NCI-H1417 treated with DMSO at 0.1 percent for 48 hours (cell line): ENCODE measurements at places on chromosomes 1 and 21.
A peak's percentile ranks its signal among the peaks of the same experiment; 100 is the strongest.

- DNase-seq: no peak
These were observed 27.9 kb downstream of the CHD5 start for GRCh38 chr1:6152181-6152580.

DNA sequence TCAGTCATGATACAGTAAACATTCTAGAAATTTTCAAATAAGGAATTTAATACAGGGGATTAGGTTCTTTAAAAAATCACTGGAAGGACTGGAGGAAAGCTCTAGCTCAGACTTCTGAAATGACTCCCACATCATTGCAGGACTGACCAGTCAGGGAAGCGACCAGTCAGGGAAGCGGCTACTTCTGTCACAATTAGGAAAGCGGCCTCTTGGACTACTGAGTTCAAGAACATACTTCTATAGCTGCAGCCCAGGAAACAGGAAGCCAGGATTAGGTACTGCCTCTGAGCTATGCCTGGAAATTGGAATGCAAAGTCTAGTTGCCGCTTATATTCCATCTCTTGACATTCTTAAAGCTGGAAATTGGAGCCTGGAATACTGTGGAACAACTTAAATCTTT is 45.5 kb downstream of the USP25 start:
- no peak for DNase-seq

GRCh38 chr1:173009597-173009996 is 41.1 kb downstream of the TNFSF18 start:
- no peak for DNase-seq

DNA sequence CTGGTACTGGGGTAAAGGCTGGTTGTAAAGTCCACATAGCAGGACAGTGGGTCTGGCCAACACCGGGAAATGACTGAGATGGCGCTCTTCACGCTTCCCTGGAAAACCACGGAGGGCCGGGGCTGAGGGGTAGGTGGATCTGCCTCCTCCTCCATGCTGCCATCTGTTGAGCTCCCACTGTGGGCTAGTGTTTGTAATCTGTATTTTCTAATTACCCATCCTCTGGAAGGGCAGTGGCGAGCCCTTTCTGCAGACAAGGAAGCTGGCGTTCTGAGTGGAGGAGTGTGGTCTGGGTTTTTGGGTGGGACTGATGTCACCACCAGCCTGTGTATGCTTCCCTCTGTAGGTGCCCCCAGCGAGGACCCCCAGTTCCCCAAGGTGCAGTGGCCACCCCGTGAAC is 34.1 kb upstream of the LHX4 start:
- no peak for DNase-seq

- DNase-seq: peak; percentile 24
These were observed 21.7 kb downstream of the ECE1 start for GRCh38 chr1:21268281-21269239.

DNA sequence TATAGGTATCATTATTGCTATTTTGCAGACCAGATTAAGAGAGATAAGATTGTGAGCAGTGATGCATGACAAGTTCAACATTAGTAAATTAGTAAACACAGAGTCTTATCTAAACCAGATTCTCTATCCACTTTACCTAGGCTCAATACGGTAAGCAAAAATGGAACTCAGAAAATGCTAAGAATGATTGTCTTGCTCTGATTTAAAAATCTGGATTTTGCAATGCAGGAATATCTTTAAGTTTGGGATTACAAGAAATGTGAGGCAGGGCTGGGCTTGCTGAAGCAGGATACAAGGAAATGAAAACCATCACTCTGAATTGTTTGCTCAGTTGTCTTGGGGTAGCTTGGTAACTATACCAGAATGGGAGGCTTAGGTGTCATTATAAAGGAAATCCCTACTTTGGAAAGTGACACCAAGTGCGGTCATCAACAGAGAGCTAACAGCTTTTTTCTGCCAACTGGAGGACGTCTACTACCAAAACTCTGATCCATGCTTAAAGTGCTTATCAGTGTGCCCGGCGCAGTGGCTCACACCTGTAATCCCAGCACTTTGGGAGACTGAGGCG is 332.7 kb upstream of the RUNX1 start:
- DNase-seq: no peak

- no peak for DNase-seq
These were observed 313.6 kb downstream of the HHIPL2 start for GRCh38 chr1:222234351-222234750.

DNA sequence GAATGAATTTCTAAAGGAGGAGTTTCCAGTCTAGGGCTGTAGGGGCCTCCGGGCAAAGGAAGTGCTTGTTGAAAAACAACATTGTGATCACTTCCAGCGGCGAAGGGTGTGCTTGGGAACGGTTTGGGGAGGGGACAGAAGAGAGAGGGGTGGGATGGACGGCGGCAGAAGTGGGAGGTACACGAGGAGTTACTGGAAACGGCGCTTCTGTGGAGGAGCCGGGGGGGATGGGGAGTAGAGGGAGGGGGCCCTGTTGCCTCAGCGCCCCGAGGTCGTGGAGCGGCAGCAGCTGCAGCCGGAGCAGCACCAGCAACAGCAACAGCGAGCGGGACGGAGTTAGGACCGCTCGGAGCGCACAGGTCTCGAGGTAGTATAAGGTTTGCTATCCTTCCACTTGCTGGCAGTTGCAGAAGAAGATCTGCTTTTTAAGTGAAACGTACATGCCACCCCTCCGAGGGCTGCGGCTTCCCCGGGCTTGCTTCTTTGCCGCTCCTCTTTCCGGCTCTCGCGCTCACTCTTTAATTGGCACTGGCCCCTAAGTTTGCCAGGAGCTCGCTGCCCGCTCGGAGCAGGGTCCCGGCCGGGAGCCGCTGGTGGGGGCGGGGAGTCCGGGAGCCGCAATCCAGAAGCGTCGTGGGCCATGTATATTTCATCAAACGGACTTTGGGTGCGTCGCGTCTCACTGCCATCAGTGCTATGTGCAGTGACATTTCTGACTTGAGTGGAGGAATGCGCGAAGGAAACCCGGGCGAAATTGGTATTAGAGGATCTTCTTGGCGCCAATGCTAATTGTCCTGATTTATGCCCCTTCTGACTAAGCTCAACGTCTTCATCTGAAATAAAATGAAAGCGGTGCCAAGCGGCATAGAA is 771 bp upstream of the NTNG1 start:
- DNase-seq: no peak

DNA sequence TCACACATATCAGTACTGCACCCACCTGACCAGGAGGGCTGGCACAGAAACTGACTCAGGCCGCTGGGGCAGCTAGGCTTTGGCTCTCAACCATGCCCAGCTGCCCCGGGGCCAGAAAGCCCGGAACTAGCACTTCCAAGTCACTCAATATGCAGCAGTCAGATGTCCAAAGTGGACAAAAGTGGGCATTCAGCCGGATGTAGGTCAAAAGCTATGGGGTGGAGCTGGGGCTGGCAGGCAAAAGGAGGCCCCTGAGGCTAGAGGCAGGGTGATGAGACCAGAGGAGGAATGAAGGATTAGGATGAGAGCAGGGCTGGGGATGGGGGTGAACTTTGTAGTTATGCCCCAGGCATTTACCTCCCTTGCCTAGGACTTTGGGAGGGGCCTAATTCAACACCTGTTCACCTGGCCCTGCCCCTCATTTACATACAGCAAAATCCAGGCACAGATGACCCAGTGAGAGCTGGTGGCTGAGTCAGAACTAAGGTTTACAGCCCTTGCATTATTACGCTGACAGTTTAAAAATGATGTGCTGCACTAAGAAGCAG is 30.7 kb upstream of the EDN2 start:
- DNase-seq: no peak

DNA sequence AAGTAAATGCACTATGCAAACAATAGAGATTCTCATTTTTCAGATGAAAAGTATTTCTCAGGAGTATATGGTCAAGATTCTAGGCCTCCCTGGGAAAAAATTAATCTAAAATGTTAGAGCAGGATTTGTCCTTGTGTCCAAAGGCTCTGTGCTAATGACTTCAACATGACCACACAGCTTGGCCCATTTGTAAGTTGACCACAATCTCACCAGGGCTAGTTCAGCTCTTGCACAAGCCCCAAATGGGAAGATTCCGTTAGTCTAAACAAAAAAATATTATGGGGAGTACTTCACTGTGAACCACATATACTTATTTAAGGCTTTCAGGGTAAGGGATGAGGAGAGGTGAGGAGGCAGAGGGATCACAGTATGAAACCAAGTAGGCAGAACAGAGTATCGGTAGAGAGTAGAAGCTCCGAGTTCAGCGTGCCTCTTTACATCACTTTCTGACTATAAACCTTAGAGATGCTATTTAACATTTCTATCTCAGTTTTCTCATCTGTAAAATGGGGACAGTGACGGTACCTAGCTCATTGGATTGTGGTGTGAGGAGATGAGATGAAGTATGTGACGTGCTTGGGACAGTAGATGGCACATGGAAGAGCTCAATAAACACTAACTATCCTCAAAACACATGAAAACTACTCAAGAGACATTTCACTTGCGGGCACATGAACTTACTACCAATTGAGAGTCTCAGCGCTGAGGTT is 37.8 kb upstream of the CTTNBP2NL start:
- no peak for DNase-seq

- no peak for DNase-seq
These were observed 204.2 kb downstream of the HMCN1 start for GRCh38 chr1:185938396-185938795.

GRCh38 chr21:46356005-46356338 is 32.0 kb downstream of the PCNT start:
- no peak for DNase-seq

- no peak for DNase-seq
These were observed 21.9 kb upstream of the PADI6 start for GRCh38 chr1:17350083-17350482.

GRCh38 chr21:28828021-28828420 is 164.7 kb downstream of the LTN1 start:
- DNase-seq: no peak

- DNase-seq: no peak
These were observed 38.4 kb downstream of the HLX start for GRCh38 chr1:220917535-220918209.

DNA sequence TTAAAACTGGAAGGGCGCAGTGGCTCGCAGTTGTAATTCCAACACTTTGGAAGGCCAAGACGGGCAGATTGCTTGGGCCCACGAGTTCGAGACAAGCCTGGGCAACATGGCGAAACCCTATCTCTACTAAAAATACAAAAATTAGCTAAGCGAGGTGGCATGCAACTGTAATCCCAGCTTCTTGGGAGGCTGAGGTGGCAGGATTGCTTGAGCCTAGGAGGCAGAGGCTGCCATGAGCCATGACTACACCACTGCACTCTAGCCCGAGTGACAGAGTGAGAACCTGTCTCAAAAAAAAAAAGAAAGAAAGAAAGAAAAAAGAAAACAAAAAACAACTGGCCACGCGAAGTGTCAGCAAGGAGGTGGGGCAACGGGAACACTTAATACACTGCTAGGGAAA is 6.3 kb downstream of the UBE2G2 start:
- no peak for DNase-seq

GRCh38 chr1:235888119-235888643 is 21.5 kb upstream of the LYST start:
- no peak for DNase-seq

GRCh38 chr1:63943393-63943792 is 169.6 kb downstream of the ROR1 start:
- no peak for DNase-seq

DNA sequence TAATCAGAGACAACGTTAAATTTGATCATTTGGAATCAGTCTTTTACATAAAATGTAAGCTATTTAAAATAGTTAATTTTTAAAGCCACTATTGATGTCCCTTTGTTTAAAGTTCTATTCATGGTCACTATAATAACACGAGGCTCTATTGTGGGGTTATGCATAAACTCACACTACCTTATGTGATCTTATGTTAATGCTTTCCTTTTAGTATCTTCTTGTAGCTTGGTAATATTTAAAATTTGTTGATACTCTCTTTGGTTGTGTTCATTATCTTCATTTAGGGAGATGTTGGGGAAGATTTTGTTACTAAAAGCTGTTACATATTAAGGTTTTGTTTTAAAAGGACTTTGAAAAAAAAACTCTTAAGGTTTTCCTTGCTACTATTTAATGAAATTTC is 1.2 kb downstream of the B3GALT2 start:
- DNase-seq: no peak

- DNase-seq: no peak
These were observed 2.2 kb downstream of the SLC30A2 start for GRCh38 chr1:26043765-26044164.

DNA sequence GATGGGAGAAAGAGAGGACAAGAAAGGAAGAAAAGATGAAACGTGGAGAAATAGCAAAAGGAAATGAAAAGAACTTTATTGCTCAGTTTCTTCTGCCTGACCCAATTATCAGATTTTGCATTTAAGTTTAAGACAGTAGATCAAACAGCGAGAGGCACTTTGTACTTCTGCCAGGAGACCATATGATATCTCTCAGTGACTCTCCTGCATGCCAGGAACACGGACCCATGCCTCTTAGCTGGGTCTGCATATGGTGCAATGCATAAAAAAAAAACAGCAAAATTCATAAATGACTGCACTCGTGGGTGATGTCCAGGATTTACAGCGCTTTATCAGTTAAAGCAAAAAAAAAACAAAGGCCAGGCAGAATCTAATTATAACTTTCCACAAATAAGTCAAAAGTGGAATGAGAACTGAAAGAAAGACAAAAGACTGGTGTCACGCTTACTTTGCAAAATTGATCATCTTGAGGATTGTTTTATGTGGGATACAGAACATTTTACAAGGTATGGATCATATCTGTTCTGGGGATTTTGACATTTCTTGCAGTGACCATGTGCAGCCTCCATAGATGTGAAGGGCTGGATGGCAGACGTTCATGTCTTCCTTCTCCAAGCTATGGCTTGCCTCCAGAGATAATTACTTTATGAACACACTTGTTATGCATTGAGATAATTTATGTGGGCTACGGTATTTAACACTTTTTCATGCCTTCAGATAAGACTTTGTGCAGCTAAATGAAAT is 79.5 kb downstream of the RUNX1 start:
- no peak for DNase-seq

DNA sequence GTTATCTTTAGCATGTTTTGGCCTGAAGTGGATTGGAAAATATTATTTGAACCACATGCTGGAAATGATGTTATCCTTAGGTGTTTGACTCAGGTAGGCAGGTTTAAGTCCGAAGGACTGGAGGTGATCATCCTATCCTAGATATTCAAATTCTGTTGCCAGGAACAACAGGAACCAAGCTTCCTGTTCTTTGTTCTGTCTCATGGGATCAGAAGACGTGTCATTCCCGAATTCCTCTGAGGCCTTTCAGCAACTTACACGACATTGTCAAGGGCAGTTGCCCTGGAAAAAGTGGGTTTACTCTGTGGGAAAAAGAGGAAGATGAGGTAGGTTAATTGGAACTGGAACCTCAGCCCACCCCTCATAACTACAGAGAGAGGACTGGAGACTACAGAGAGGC is 36.6 kb downstream of the SLAMF6 start:
- no peak for DNase-seq
